Jurkat, Clone E6-1 (cell line): ENCODE measurements at places on chromosomes 11 and 22.

DNA sequence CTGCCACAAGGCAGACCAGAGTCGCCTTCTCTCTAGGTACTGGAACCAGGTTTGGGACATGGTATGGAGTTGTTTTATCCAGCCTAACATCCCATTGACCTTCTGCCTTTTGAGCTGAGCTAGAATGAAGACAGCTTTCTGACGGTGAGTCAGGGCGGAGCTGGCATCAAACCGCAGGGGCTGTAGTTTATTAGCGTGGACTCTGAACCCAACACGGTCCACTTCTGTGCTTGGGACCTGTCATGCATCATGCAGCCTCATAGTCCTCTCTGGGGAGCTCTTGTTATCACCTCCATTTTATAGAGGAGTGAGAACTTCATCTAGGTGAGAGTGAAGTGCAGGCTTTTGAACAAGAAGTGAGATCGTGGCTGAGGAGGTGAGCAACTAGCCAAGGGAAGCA is 8.3 kb downstream of the GAL3ST1 start:
- no peak for DNase-seq

DNA sequence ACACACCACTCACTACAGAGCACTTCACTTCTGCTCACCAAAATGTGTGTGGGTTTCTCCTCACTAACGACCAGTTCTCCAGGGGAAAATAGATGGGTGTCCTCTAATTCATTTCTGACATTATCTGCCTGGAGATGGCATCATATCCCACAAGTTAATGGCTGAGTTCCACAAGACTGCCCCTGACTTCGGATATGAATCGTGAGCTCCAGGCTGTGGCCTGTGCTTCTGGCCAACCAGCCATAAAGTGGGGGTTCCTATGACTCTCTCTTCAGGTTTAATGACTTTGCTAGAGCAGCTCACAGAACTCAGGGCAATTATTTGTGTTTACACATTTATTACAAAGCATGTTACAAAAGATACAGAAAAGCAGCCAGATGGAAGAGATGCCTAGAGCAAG is 113.0 kb upstream of the SYT13 start:
- DNase-seq = no peak

- DNase-seq = no peak
These were observed 53.5 kb downstream of the IGLL5 start for GRCh38 chr22:22940961-22941605.

GRCh38 chr11:46421257-46421880 is 29.8 kb upstream of the CHRM4 start:
- DNase-seq = no peak

DNA sequence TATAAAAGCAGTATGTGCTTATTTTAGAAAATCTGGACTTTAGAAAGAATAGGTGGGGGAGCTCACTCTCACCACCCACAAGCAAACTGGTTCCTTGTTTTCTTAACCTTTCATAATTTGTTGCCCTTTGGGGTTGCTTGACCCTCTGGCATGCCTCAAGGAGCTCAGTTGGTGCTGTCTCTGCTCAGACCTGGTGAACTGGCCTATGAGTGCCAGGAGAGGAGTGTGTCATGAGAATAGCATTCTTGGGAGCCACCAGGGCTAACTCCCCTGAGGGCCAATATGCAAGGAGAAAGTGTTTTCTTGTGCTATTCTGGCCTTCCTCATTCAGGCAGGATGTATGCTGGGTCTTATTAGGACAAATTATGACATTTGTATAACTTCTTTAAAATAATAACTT is 21.0 kb upstream of the AMOTL1 start:
- no peak for DNase-seq

DNA sequence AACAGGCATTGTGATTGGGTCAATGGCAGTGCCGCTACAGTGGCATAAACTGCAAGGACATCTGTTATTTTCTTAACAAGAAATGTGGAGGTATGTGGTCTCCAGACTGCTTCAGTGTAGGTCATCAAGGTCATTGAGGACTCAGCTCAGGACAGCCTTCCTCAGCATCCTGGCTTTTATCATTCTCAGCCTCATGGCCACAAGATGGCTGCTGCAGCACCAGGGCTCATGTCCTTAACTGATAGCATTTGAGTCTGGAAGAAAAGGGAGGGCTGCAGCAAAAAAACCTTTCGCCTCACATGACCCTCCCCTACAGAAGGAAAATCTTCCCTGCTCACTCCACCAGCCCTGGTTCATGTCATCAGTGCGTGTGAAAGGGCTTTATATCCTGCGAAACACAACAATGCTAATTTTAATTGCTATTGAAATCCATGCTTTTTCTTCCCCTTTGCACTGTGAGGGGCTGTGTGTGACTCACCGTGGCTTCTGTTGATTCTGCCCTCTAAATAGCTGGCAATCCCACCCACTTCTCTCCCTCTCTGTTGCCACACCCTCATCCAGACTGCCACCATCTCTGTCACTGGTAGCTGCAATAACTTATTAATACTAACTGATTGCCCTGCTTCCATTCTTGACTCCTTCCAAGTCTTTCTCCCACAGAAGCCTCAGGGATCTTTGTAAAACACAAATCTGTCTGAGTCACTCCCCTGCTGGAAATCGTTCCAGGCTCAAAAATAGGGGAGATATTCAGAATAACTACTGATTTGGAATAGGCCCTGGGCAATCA is 43.8 kb downstream of the CHRDL2 start:
- DNase-seq = no peak

GRCh38 chr11:66313321-66314185 is 3.3 kb downstream of the CD248 start:
- DNase-seq = no peak

DNA sequence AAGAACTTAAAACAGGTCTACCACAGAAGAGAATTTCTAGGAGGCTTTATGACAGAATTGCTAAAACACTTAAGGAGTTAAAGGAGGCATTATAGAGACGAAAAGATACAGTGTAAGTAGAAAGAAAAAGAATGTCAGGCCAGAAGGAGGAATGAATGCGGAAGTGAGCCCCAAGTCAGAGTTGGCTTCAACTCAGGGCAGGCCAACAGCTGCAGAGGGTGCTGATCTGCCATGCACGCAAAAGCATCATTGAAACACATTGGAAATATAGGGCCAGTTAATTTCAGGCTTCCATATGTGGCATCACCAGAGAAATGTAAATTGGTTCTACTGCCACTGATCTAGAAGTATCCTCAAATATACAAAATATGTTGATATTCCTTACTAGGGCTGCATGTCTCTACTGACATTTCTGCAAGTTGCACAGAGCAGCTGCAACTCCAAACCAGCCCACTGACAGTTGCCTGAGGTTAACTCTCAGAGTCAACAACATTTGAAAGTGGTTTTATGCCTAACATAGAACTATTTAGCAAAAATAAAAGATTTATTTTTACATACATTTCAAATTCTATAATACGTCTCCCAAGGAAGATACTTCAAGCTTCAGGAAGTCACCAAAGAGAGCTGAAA is 324.1 kb downstream of the C11orf87 start:
- no peak for DNase-seq

GRCh38 chr11:40716344-40717130 is 742.9 kb downstream of the LRRC4C start:
- no peak for DNase-seq
